T-helper 17 cell (primary cell): ENCODE measurements at places on chromosomes 2 and 18.

- H3K4me3 ChIP-seq: no peak overlapping the region
- no peaks in the 10 kb centered on the region for H3K27me3 ChIP-seq
- peak overlapping the region; percentile 16 for H3K27ac ChIP-seq
- H3K36me3 ChIP-seq: peaks cover 3% of the 10 kb centered on the region
- peaks cover 2% of the 10 kb centered on the region for H3K4me1 ChIP-seq
Observed at GRCh38 chr2:3189961-3190360, 187.7 kb downstream of the EIPR1 start.

DNA sequence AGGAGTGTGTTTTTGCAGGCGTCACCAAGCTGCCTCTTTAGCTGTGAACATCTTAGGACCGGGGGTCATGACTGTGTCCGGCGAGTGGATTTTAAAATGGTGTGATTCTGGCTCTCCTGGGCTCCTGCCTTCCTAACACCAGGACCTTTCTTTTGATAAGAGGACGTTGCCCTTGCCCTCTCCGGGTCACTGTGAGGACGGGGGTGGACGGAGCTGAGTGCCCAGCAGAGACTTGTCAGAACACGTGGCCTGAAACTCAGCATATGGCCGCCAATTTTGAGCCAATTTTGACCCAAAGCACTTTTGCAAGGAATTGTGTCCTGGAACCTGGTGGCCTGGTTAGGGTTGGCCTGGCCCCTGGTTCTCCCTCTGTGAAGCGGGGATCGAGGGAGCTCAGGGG is 40.2 kb downstream of the RTP5 start:
- H3K4me1 ChIP-seq: peaks cover 9% of the 10 kb centered on the region
- no peak overlapping the region for H3K4me3 ChIP-seq

GRCh38 chr2:72108121-72108520 is 39.5 kb downstream of the CYP26B1 start:
- H3K36me3 ChIP-seq: no peaks in the 10 kb centered on the region
- DNase-seq: no peak
- H3K27ac ChIP-seq: no peak overlapping the region
- no peaks in the 10 kb centered on the region for H3K4me1 ChIP-seq
- H3K4me3 ChIP-seq: no peak overlapping the region

DNA sequence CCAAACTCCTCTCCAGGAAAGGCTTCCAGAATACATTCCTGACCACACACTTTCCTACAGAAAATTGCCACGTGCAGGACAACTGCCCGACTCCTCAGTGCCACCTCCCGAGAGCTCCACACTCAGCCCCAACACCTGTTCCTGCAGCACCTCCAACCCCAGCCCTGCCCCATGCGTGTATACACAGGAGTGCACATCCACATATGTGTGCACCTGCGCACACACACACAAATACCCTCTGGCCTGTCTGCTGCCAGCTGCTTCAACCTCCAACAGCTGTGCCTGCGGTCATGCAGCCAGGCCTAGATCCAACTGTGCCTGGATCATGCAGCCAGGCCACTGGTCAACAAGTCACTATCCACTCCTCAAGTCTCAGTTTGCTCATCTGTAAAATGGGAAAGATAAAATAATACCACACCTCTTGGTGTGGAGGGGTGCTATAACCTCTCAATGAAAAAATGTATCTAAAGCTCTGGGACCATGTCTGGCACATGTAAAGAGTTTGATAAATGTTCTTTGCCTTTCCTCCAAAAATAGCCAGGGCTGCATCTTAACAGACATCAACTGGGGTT is 152.1 kb upstream of the ID2 start:
- peaks cover 14% of the 10 kb centered on the region for H3K4me1 ChIP-seq
- H3K4me3 ChIP-seq: no peak overlapping the region
- H3K27me3 ChIP-seq: no peaks in the 10 kb centered on the region
- peak overlapping the region; percentile 3 for H3K27ac ChIP-seq
- DNase-seq: no peak

DNA sequence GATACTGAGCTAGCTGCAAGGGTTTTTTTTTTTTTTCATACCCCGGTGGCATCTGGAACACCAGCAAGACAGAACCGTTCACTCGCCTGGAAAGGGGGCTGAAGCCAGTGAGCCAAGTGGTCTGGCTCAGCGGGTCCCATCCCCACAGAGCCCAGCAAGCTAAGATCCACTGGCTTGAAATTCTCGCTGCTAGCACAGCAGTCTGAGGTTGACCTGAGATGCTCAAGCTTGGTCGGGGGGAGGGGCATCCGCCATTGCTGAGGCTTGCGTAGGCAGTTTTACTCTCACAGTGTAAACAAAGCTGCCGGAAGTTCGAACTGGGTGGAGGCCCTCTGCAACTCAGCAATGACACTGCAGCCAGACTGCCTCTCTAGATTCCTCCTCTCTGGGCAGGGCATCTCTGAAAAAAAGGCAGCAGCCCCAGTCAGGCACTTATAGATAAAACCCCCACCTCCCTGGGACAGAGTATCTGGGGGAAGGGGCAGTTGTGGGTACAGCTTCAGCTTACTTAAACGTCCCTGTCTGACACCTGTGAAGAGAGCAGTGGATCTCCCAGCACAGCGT is 5.1 kb upstream of the MIB1 start:
- peaks cover 14% of the 10 kb centered on the region for H3K4me1 ChIP-seq
- H3K27me3 ChIP-seq: no peaks in the 10 kb centered on the region
- peak overlapping the region; percentile 21 for H3K4me3 ChIP-seq
- peaks cover 2% of the 10 kb centered on the region for H3K36me3 ChIP-seq
- H3K27ac ChIP-seq: peak overlapping the region; percentile 91
- peak; percentile 45 for DNase-seq

- peaks cover 5% of the 10 kb centered on the region for H3K4me1 ChIP-seq
- DNase-seq: no peak
- peaks cover 2% of the 10 kb centered on the region for H3K36me3 ChIP-seq
Observed at GRCh38 chr2:74606927-74607326, 41.2 kb downstream of the M1AP start.

DNA sequence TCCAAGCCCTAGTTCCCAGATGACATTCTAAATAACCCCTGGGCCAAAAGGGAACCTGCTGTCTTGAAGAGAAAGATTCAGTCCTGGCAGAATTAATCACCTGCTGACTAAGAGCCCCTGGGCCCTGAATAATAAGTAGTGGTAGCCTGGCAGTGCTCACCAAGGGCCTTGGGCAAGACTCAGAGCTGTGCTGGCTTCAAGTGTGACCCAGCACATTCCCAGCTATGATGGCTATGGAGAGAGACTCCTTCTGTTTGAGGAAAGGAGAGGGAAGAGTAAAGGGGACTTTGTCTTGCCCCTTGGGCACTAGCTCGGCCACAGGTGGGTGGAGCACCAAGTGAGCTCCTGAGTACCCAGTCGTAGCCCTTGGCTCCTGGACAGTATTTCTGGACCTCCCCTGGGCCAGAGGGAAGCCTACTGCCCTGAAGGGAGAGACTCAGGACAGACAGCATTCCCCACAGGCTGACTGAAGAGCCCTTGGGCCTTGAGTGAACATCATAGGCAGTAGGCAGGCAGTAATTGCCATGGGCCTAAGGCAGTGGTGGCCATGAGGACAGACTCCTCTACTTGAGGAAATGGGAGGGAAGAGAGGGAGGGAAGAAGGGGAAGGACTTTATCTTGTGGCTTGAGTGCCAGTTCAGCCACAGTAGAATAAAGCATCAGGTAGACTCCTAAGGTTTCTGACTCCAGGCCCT is 40.0 kb upstream of the INPP4A start:
- peaks cover 35% of the 10 kb centered on the region for H3K27me3 ChIP-seq
- H3K36me3 ChIP-seq: no peaks in the 10 kb centered on the region
- DNase-seq: no peak
- no peak overlapping the region for H3K4me3 ChIP-seq
- peaks cover 6% of the 10 kb centered on the region for H3K4me1 ChIP-seq
- H3K27ac ChIP-seq: no peak overlapping the region

DNA sequence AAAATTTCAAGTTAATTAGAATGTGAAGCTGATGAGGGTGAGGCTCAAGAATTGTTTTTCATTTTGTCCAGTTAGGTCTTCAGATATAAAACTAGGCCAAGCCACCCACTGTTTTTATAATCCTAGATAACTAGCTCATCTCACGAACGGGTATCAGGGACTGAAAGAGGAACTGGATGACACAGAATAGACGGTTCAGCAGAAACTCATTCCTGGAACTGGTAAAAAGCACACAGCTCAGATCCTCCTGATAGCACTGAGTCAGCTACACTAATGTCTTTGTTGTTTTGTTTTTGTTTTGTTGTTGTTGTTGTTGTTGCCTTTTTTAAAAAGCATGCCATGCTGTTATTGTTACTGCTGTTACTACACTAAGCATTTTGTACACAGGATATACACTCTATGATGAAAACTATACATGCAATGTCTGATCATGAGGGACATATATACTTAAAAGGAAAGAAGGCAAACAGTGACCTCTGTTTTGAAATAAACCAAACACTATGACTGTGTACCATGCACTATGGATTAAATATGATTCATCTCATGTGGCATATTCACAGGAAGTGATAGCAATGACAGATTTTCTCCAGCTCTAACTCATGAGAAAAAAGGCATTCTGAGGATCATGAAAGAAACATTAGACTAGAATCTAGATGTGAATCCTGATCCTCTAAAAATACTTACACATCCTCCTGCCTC is 437.6 kb downstream of the NCKAP5 start:
- H3K4me1 ChIP-seq: no peaks in the 10 kb centered on the region
- H3K27me3 ChIP-seq: no peaks in the 10 kb centered on the region
- no peak for DNase-seq
- no peak overlapping the region for H3K27ac ChIP-seq
- no peak overlapping the region for H3K4me3 ChIP-seq

GRCh38 chr2:206639636-206640035 is 2.7 kb upstream of the FAM237A start:
- H3K4me3 ChIP-seq: no peak overlapping the region
- no peak for DNase-seq
- no peaks in the 10 kb centered on the region for H3K4me1 ChIP-seq
- H3K27ac ChIP-seq: no peak overlapping the region

- H3K4me3 ChIP-seq: no peak overlapping the region
- no peak for DNase-seq
- peaks cover 14% of the 10 kb centered on the region for H3K4me1 ChIP-seq
- H3K27me3 ChIP-seq: no peaks in the 10 kb centered on the region
- no peak overlapping the region for H3K27ac ChIP-seq
Observed at GRCh38 chr2:191051177-191051576, 37.2 kb upstream of the STAT1 start.

DNA sequence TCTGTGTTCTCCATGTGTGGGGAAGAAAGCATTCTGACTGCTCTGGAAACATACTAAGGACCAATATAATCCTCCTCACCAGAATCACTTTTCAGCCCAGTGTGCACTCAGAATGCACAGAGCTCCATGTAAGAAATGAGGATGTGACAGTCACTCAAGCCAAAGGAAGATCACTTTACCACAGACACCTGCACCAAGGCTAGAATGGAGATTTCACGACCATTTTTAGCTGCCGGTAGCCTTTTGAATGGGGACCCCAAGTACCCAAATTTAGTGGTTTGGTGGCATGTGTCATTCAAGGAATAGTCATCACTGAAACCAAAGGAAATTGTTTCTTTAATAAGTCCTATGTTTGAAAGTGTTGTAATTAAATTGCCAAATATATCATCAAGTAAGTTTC is 613.2 kb upstream of the ACVR2A start:
- DNase-seq: no peak
- H3K27me3 ChIP-seq: no peaks in the 10 kb centered on the region
- no peak overlapping the region for H3K4me3 ChIP-seq
- no peaks in the 10 kb centered on the region for H3K36me3 ChIP-seq

DNA sequence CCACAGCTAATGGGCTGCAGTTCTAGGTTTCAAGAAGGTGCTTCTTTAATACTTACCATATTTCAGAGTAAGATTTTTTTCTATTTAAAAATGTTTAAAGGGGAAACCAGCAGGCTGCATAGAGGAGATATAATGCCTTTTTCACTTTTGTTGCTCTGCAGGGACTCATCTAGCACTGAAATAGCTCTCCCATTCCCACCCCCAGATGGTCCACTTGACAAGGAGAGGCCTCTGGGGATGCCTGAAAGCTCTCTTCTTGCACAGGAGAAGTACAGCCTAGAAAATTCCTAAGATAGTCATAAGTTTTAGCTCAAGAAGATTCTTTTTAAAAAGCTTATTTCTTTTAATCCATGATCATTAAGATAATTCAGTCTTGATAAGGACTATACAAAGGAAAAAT is 126.4 kb downstream of the CDH2 start:
- H3K4me1 ChIP-seq: no peaks in the 10 kb centered on the region
- no peaks in the 10 kb centered on the region for H3K27me3 ChIP-seq

DNA sequence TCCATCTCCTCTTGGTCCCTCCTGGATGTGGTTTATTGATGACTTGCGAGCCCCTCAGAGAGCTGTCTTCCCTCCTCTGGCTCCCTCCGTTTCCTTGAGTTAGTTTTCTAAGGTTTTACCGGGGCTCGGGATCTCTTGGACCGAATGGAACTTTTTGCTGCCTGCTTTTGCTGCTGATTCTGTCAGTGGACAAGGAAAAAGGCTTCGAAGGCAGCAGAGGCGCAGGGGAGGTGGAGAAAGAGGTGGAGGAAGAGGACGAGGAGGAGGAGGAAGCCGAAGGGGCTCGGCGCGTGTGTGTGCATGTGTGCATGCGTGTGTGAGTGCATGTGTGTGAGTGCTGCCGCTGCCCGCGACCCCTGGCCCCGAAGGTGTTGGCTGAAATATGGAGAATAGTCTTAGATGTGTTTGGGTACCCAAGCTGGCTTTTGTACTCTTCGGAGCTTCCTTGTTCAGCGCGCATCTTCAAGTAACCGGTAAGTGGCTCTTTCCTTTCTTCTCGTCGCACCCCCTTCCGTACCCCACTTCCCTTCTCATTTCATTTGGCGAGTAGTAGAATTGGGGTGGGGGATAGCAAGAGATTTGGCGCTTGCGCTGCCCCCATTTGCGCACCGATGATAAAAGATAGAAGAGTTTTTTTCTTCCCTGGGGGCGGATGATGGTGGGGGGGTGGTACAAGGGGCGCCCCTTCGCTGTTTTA is 557 bp downstream of the DCC start:
- H3K4me1 ChIP-seq: no peaks in the 10 kb centered on the region
- peak overlapping the region; percentile 1 for H3K4me3 ChIP-seq
- no peak for DNase-seq
- peaks cover 22% of the 10 kb centered on the region for H3K27me3 ChIP-seq
- no peak overlapping the region for H3K27ac ChIP-seq

GRCh38 chr2:79320871-79321270 is 161.3 kb upstream of the REG3A start:
- no peaks in the 10 kb centered on the region for H3K36me3 ChIP-seq
- H3K4me3 ChIP-seq: no peak overlapping the region
- no peak overlapping the region for H3K27ac ChIP-seq
- no peak for DNase-seq
- H3K4me1 ChIP-seq: no peaks in the 10 kb centered on the region

DNA sequence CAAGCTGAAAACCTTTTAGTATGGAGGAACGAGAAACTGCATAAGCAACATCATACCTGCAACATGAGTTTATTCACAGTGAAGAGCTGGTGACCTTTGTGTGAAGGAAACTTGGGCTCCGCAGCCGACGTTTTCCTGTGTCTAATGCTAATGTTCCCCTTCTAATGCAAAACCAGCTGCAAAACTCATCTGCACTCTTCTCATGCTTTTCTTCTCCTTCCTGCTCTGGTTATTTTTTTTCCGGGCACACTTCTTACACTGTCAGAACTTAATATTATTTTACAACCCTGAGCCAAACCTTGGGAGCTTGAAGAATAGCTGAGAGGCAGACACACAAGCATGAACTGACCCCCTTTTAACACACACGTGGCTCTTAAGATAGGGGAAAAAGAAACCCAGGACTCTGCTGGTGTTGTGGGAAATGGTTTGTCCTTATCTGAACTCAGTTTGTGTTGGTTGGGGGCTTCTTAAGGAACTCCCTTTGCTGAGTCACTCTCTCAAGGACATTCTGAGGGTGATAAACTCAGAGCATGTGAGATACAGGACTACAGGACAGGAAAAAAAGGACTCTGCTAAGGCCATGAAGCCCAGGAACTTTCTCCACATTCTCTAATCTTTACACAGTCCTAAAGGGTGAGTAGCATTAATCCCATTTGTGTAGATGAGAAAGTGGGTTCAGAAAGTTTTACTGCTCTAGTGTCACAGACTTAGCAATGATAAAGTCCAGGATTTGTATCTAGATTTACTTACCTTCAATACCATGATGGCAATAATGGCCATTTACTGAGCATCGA is 439.3 kb upstream of the TRIB2 start:
- DNase-seq: no peak
- no peak overlapping the region for H3K27ac ChIP-seq
